ENCODE measurements at places on chromosomes 7 and 10.

- no peak for DNase-seq
Measured at GRCh38 chr10:18689498-18689897, 30.3 kb downstream of the ARL5B start.

GRCh38 chr7:98571006-98571405 lies 46.1 kb upstream of the NPTX2 start:
- DNase-seq = no peak

DNA sequence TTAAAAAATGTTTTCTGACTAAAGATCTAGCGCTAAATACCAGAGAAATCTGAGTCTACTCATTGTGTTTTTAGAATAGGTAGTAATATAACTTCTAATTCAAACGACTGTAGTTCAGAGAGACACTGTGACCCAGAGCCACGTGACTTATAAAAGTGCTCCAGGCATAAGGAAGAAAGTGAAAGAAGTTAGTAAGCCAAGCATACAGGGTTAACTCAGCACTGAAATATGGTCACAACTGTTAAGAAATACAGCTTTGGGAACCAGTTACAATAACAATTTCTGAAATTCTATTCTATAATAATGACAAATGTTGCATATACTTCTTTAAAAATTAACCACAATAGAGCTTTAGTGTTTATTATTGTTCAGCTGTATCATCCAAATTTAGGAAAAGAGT lies 119.1 kb downstream of the TFEC start:
- no peak for DNase-seq

DNA sequence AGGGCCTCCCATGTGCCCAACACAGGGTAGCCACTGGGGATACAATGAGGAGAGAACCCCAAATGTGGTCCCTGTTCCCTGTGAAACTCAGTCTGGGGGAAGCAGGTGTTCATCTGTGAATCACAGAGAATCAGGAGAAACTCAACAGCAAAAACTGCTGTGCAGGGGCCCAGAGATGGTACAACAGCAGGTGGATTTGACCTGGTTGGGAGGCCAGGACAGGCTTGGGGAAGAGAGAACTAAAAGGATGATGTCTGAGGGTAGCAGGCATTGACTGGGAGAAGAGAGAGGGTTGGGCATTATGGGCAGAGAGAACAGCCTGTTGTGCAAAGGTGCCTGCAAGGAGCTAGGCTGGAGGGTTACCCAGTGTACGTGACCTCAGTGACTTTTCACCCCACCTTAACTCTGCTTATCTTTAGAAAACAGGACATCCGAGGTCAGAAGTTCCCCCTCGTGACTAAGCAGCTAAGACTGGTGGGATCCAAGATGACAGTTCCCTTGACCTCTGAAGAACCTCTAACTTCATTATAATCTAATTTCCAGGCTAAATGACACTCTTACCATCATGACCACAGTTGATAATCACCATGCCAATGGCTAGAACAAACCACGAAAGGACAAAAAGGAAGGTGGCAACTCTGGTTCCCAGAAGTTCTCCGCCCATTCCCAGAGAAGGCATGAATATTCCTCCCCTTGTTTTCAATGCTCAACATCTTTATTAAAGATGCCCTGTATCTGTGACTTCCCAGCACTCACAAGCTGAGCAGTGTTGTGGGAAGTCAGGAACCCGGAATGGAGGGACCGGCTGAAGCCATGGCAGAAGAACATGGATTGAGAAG lies 5.1 kb upstream of the ADAMTS14 start:
- no peak for DNase-seq

GRCh38 chr10:66746711-66747110 lies 179.1 kb upstream of the LRRTM3 start:
- no peak for DNase-seq
